CD4-positive, alpha-beta T cell treated with Interferon alpha-2 for 1 hour (primary cell): ENCODE measurements at places on chromosomes 16 and 17.

- DNase-seq = no peak
These were observed 121.5 kb upstream of the ADAMTS18 start for GRCh38 chr16:77556201-77556873.

- DNase-seq = no peak
These were observed 22.5 kb upstream of the CCDC182 start for GRCh38 chr17:57767561-57767960.

GRCh38 chr17:78718575-78719208 is 63.4 kb downstream of the CYTH1 start:
- no peak for DNase-seq

DNA sequence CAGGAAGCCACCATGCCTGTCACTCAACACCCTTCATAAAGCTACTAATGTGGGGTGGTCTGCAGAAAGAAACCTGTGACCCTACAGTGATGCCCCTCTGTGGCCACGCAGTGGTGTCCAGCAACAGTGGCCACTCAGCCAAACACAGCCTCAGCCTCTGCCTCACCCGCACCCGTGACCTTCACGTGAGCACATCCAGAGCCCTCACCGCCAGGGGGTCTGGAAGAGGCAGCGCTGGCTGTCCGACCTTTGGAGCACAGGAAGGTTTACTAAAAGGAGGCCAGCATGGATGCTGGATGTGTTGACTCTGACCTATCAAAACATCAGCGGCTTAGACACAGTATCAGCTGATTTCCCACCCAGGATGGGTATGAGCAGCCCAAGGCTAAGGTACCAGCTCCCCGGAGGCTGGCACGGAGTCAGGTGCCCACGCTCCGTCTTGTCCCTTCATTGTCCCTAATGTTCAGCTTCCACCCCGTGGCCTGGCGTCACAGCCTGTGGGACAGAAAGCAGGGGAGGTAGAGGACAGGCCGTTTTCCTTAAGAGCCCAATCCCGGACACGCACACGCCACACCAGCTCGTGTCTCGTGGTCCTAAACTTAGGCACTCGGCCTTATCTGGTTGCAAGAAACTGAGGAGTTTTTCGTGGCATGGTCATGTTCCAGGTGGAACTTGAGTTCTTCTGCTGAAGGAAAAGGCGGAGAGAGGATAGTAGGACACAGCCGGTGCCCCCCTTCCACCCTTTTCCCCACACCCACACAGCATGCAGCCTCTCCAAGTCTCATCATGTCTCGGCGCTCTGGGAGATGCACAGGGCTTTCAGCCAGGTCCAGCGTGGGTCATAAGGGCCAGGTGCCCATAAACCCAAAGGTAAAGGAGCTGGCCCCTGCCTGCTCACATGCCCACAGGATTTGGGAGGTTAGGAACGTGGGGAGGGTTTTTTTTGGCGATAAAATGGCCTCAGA is 49.7 kb upstream of the ENDOV start:
- DNase-seq = no peak

DNA sequence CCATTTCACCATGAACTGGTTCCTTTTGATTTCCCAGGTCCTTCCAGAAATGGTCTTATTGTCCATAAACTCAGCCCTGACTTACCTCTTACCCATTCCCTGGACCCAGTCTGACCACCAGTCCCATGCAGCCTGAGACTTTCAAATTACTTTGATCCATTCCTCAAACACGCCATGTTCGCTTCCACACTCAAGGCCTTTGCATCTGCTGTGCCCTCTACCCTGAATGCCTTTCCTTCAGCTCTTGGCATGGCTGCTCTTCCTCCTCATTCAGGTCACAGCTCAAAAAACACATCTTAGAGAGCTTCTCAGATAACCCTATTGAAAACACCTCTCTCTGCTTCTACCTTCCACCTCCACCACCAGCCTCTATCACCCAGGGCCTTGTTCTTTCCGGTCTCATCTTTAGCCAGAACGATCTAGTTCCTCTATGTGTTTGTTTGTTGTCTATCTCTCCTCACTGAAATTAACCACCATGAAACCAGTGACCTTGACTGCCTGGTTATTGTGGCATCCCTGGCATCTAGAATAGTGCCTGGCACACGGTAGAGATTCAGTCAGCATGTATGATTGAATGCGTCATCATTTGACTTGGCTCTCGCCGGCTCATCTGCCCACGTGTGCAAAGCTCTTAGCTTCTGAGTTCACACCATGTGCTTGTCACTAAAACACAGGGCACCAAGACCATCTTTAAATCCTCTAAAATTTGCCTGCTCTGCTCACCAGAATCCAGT is 12.8 kb downstream of the CRYM start:
- no peak for DNase-seq

DNA sequence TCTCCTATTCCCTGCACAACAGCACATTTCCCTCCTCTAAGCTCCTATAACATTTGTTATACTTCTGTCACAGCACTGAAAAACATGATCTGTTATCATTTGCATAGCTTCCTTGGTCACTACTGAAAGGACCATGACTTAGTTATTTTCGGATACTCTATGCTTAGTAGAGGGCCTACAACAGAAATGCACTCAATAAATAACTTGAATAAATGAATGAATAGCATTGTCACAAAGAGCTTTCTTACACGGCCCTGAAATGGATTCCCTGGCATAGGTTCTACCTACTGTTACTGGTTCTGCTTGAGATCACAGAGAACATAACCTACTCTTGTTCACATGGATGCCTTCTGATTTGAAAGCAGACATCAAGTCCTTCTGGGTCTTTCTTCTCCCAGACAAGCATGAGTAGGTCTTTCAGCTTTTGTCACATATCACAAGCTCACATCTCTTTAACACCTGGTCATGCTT is 41.6 kb downstream of the MYO1D start:
- DNase-seq = no peak

GRCh38 chr16:14061732-14062259 is 9.3 kb upstream of the MRTFB start:
- DNase-seq = no peak

- DNase-seq = no peak
These were observed 22.8 kb downstream of the RAB40B start for GRCh38 chr17:82675476-82676245.

- no peak for DNase-seq
These were observed 65.9 kb downstream of the HIC1 start for GRCh38 chr17:2120586-2121335.

GRCh38 chr16:49598383-49599170 is 225.0 kb downstream of the C16orf78 start:
- DNase-seq = no peak

DNA sequence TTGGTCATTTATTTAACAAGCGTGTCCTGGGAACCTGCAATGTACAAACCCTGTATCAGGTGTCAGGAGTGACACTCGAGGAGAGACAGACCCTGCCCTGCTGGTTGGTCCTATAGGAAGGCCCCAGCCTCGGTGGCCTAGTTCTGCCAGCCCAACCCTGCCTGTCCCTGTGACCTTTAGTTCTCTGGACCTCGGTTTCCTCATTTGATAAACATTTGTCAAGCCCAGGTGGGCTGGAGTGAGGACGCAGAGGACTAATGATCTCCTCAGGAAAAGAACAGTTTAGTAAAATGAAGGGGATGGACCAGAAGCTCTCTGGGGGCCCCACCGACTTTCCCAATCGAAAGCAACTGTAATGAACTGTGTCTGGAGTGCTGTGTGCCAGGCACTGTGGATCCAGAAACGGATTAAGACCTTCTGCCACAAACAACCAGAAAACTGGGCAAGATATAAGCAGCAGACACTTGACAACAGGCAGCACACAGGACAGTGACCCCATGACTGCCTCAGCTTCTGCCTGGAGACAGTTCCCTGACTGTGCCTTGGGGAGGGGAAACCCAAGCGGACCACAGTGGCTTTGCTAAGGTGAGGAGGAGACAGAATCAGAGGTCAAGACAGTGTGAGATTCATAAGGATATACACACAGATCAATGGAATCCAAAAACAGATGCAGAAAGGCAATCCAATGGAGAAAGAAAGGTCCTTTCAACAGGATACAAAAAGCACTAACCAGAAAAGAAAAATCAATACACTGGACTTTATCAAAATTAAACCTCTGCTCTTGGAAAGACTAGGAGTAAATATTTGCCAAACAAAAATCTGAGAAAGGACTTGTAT is 8.8 kb downstream of the PRCD start:
- DNase-seq = no peak

- no peak for DNase-seq
These were observed 104.6 kb downstream of the SEC14L1 start for GRCh38 chr17:77245162-77245926.

- no peak for DNase-seq
These were observed 673 bp upstream of the CHD9 start for GRCh38 chr16:53053967-53054669.

GRCh38 chr16:81821436-81822128 is 42.5 kb downstream of the PLCG2 start:
- DNase-seq = no peak

DNA sequence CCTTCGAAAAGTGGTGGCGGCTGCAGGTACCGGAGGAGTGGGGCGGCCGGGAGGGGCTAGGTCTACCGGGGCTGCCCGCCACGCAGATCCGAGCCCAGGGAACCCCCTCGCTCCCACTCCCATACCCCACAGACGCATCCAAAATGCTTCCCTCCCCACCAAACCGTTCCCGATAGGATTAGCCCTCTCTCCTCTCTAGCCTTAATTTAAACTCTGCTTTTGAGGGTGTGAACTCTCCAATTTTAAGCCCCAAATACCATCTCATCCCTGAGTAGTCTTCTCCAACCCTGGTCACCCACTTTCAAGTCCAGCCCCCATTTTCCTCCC is 260 bp upstream of the CXCL16 start:
- no peak for DNase-seq

GRCh38 chr16:30866031-30866430 is 27.8 kb downstream of the BCL7C start:
- no peak for DNase-seq

- no peak for DNase-seq
These were observed 11.3 kb downstream of the CACNG4 start for GRCh38 chr17:66975614-66976378.

DNA sequence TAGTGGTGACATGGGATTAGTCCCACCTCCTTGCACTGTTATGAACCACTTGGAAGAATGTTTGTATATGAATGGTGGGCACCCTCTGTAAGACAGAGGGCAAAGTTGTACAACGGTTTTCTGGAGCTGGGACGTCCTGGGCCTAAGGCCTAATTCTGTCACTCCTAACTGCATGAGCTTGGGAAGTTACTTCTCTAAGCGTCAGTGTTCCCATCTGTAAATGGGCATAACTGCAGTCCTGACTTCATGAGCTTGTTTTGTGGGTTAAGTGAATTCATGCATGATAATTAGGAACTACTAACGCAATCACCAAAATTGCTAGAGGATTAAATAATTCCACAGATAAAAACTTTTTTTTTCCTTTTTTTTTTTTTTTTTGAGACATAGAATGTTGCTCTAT is 1.8 kb downstream of the TBC1D16 start:
- no peak for DNase-seq

DNA sequence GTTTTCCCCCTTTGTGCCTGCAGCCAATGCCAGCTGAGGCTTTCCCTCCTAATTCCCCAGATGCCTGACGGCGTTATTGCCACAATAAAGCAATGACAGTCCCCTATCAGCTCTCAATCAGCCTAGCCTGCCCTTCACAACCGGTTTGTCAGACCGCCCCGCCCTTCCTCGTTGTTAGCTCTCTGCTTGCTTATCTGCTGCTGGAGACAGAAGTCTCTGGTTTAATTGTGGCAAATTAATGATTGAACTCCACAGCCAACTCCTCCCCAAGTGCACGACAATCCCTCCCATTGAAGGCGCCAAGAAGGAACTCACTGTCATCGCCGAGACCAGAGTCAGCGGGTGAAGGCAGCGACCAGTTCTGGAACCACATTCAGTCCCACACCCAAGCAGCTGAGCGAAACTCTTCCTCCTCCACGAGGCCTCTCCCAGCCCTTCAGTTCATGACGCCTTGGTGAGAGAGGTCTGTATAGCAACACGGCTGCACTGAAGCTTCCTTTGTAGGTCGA is 474.4 kb downstream of the SLC39A11 start:
- peak; percentile 59 for DNase-seq

- DNase-seq = no peak
These were observed 26.9 kb upstream of the ZNHIT3 start for GRCh38 chr17:36459601-36460000.

GRCh38 chr16:47493381-47494337 is 32.5 kb downstream of the PHKB start:
- DNase-seq = no peak

- DNase-seq = no peak
These were observed 5.3 kb downstream of the KPNB1 start for GRCh38 chr17:47654991-47655390.

- DNase-seq = no peak
These were observed 71.9 kb downstream of the SDR42E1 start for GRCh38 chr16:81939164-81940056.

DNA sequence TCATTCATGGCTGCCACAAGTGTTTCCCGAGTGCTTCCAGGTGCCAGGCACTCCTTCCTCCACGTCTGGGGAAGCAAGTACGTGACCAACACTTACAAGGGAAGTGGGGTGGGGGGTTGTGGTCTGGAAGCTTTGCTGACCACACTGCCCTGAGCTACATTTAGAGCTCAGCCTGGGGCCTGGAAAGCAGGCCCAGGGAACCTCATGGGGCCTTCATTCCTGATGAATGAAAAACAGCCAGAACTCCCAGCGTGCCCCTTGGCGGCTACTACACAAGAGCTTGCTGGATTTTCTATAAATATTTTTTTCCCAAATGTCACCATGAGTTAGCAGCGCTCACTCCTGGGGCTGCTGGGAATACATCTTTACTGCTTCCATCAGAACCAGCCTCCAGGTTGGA is 73.3 kb downstream of the ABCC12 start:
- no peak for DNase-seq

GRCh38 chr16:79469999-79470398 is 130.5 kb downstream of the MAF start:
- DNase-seq = no peak

- DNase-seq = no peak
These were observed 5.1 kb downstream of the BPTF start for GRCh38 chr17:67830440-67830839.
